Stimulated activated CD4-positive, alpha-beta T cell treated with anti-CD3 and anti-CD28 coated beads, TNF-alpha, amount 100 ng/mL, for 1 hour (primary cell): ENCODE measurements at places on chromosomes 3 and 15.

DNA sequence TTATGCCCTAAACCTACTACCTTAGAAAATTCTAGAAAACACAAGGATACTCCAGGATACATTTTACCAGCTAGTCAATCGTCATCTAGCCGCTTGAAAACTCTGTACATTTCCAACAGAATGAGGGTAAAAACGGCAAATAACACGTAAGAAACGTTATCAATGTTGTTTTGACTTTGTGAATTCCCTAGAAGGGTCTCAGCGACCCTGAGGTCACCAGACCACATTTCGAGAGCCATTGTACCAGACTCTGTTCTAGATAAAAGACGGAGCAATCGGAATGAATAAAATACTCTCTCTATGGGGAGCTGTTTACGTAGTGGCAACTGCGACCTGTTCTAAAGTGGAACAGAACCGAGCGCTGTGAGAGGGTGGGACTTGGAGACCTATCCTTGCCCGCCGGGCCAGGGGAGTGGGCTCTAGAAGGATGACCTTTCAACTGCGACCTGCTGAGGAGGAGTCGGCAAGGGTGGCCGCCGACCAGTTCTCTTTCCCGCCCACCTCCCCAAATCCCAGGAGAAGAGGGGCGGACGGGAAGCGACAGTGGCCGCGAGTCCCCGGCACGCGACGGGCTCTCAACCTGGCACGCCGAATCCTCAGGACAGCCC is 778 bp upstream of the AP4E1 start:
- no peak for DNase-seq

- DNase-seq: no peak
Measured at GRCh38 chr15:77282333-77282732, 137.6 kb downstream of the PEAK1 start.

DNA sequence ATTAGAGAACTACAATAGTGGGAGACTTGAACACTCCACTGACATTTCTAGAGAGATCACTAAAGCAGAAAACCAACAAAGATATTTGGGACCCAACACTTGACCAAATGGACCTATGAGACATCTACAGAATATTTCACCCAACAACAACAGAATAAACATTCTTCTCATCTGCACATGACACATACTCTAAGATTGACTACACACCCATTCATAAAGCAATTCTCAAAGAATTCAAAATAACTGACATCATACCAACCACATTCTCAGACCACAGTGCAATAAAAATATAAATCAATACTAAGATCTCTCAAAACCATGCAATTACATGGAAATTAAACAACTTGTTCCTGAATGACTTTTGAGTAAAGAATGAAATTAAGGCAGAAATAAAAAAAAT is 473.7 kb downstream of the LPP start:
- no peak for DNase-seq

DNA sequence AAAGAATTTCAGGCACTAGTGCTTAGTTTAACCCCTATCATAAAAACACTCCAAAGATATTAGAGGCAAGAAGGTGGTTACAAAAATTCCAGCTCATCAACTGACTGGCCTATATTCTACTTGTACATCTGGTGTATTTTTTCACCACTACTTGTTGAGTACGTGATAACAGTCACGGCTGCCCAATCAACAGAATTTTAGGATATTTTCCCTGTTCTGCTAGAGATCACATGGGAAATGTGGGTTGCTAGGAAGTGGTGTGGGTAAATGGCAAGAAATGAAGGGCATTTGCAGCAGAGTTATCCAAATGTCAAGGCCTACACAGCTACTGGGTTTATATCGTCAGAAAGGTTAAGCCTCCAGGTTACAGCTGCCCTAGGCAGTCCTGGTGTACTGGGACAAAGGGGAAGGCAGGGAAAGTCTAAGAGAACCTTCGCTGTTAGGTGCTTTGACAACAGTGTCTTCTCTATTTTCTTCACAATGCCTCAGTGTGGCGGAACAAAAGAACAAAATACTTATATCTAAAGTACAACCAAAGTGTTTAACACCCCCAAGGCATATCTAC is 81.9 kb downstream of the FMN1 start:
- no peak for DNase-seq

- DNase-seq: no peak
Measured at GRCh38 chr3:16012086-16012485, 162.4 kb upstream of the GALNT15 start.

DNA sequence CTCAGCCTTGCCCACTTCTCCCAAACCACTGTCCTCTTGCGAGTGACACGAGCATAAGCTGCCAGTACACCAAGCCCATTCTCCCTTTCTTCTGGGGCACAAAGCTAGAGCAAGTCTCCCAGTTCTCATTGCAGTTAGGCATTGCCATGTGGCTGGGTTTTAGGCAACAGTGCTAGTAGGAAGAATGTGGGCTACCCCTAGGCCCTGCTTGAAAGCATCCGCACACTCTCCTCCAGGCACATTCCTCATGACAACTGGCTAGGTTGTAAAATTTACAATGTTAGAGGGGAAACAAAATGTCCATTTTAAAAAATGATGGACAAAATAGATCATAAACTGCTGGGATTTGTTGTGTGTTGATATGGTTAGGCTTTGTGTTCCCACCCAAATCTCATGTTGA is 19.7 kb downstream of the ITGB5 start:
- no peak for DNase-seq

- DNase-seq: no peak
Measured at GRCh38 chr3:63936925-63937324, 24.7 kb upstream of the SCAANT1 start.

GRCh38 chr3:38843898-38844297 is 27.9 kb upstream of the SCN10A start:
- no peak for DNase-seq

GRCh38 chr15:74203914-74204431 is 1.4 kb upstream of the STRA6 start:
- no peak for DNase-seq

DNA sequence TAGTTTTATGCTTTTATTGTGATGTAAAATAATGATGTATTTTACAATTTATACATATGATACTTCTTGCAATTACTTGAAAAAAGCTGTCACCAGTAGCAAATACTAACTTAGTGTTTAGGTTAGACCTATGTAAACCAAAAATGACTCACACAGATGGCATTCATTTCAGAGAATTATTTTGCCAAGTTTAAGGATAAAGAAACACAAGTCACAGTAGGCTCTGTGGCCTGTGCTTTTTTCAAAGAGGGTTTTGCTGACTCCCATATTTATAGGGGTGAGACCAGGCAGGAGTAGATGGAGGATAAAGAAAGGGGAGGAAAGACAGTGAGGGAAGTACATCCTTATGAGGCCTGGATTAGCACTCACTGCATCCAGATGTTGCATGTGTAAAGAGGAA is 356.6 kb upstream of the NPAP1 start:
- no peak for DNase-seq

GRCh38 chr3:133096900-133097613 is 58.9 kb downstream of the TMEM108 start:
- DNase-seq: no peak

- DNase-seq: no peak
Measured at GRCh38 chr3:89268059-89268458, 160.6 kb downstream of the EPHA3 start.

GRCh38 chr3:157913741-157914150 is 192.5 kb downstream of the SHOX2 start:
- no peak for DNase-seq

GRCh38 chr3:99434190-99434589 is 204.2 kb upstream of the COL8A1 start:
- no peak for DNase-seq

DNA sequence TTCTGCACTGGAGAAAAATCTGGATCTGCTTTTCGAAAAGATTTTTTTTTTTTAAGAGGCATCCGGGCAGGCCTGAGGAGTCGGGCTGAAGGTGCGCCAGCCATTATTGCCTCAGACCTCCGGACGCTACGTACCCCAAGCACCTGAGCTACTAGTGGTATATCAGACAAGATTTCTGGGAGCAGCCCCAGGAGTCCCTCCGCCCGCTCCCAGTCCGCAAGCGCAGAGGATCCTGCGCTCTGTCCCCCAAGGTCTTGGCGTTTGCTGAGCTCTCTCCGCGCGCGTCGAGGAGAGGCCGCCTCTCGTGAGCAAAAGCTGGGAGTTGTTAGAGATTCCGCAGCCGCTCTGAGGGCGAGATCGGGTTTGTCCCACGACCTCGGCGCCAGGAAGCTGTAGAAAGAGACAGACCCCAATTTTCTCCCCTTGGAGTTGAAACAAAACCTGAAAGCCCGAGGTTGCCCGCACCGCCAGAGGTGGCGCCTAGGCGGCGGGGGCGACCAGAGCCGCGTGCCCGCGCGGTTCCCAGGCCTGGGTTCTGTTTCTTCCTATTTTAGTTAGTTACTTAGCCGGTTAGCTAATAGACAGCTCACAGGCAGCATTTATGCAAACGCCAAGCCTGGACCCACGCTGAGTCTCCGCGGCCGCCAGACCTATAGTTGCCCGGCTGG is 72.5 kb upstream of the POLG start:
- DNase-seq: no peak

- DNase-seq: no peak
Measured at GRCh38 chr3:179348325-179349013, 960 bp downstream of the MFN1 start.

- no peak for DNase-seq
Measured at GRCh38 chr3:66989860-66990696, 8.0 kb upstream of the KBTBD8 start.

DNA sequence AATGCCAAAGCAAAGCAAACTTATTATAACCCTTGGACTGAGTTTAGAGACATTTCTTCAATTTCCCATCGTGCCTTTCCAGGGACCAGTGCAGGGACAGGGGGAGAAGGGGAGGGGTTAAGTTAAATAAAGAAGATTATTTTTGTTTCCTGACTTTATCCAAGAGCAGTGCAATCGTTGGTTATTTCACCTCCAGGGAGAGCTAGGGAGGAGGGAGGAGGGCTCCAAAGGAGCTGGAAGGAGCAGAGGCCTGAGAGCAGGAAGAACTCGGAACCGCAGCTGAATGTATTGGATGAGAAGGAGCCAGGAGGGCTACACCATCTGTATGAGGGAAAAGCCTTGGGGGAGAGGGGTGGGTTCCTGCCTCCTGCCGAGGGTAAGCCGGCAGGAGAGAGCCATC is 20.7 kb downstream of the HAPLN3 start:
- no peak for DNase-seq

DNA sequence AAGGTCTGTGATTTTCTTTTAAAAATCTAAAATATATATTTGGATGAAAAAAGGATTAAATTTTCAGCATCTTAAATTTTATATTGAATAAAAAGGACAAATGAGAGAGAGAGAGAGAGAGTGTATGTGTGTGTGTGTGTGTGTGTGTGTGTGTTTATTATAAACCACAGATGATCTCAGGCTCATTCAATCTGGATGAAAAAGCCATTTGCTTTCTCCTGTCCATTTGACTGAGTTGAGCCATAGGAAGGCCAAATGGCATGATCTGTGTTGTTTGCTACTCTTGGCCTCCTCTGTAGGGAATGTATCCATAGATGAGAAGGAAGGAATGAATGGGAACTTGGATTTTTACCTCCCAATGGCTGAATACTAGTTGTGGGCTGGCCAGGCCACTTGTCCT is 92.5 kb upstream of the MEX3B start:
- DNase-seq: no peak

GRCh38 chr3:51962854-51963530 is 4.3 kb downstream of the PCBP4 start:
- DNase-seq: no peak

DNA sequence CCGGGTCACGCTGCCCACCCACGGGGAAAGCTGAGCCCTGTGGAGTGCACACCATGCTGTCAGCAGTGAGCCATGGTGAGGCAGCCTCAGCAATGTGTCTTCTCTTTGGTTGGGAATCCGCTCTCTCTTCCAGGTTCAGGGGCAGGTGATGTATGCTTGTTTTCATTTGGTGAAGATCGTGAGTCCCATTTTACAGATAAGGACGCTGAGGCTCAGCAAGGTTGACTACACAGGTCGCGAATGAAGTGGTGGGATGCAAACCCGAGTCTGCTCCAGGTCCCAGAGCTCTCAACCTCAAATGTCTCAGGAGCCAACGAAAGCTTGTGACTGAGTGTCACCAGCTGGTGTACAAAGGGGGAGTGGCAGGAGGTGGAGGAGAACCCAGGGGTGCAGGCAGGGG is 74.3 kb downstream of the RPN1 start:
- no peak for DNase-seq

- DNase-seq: no peak
Measured at GRCh38 chr3:129226374-129226773, 23.0 kb upstream of the COPG1 start.
